ENCODE measurements at places on chromosomes 1 and 21.

DNA sequence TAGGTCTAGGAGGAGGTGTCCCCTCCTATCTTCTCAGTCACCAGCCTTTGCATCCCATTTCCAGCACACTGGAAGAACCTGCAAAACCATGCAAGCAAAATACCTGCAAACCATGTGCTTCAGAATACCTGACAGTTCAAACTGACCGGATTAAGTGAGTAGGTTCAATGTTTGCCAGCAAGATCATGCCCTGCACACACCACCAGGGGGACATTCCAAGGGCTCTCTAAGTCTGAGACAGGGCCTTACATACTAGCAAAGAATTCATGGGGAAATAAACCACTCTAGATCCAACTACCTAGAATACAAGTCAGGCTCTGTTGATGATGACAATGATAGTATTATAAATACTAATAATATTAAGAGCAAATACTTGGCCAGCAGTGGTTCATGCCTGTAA is 27.6 kb downstream of the INPP5B start:
- no peak for DNase-seq

GRCh38 chr1:186578325-186579016 is 101.8 kb downstream of the PTGS2 start:
- no peak for DNase-seq

- no peak for DNase-seq
Measured at GRCh38 chr1:193937308-193937707, 750.9 kb upstream of the B3GALT2 start.

DNA sequence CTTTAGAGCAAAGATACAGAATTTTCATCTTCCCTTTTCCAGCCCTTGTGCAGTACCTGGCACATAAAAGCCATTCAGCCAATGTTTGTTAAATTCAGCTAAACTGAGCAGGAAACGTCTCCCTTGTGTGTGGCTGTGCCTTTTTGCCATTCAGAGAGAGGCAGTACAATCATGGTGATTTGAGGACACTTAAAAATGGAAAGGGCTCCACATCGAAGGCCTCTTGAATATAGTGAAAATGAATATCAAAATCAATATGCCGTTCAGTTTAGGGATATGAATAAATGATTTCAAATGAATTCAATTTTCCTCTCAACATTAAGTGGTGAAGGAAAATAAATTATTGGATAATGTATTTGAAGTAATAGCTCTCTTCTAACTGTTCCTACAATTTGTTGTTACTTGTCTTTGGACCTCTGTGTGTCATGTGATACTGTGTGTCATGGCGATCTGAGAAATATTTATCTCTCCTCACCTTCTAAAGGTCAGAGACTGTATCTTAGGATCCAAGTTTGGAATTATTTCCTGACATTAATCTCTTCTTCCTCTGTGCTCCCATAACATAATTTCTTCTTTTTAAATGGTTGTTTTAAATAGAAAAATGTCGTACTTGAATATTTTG is 355.6 kb upstream of the ST6GALNAC5 start:
- DNase-seq, result no peak

DNA sequence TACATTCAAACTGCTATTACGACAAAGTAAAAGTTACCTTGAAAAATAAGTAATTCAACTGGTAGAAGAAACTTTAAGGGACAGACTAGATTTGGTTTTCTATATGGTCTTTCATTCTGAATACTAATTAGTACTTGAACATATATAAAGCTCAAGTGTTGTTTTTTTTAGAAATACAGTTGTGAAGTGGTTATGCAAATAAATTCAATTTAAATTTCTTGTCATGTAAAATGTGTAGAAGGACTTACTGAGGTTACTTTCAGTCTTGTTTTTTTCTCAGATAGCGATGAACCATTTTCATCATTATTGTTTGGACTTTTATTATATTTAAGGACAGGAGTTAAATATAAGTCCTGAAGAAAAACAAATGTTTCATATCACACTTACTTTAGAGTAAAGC is 24.4 kb downstream of the HS2ST1 start:
- no peak for DNase-seq
